Chondrocyte (in vitro differentiated cells): ENCODE measurements at places on chromosomes 13 and 19. TPM values are rescaled to one million over a fixed set of nuclear protein-coding genes. Genes with fewer than 3 reads are reported as not detected.
A peak's percentile ranks its signal among the peaks of the same experiment; 100 is the strongest.

DNA sequence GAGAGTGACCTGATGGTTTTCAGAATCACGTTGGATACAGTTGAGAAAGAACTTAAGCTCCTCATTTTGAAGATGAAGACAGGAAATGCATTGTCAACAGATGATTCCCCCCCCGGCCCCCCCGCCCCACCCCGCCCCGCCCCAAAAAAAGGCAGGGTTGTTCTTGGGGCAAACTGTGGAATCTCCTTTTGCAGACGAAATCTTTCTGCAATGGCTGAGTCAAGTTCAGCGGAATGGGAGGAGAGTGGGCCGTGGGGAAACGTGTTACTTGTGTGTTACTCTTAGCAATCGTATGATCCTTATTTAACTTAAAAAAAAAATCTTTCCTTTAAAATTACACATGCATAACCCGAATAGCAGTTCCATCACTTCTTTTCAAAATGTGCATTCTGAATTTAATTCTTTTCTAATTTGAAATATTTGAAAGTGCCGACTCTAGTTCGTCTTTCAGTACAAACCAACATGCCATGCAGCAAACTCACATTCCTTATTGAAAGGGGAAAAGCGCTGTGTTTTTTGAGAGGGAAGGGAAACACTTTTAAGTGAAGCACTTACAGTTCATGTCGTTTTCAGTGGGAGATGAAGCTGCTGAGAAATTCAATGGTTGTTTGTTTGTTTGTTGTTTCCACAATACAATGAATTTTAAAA, 348.5 kb upstream of the ARGLU1 start:
- peak overlapping the region; percentile 48 for H3K4me3 ChIP-seq
- peak overlapping the region; percentile 10 for H3K27ac ChIP-seq
- H3K27me3 ChIP-seq, result peaks cover 7% of the 10 kb centered on the region
- no peaks in the 10 kb centered on the region for H3K36me3 ChIP-seq
- DNase-seq, result no peak
- H3K4me1 ChIP-seq, result peaks cover 16% of the 10 kb centered on the region

- H3K4me3 ChIP-seq, result peak overlapping the region; percentile 93
- peak overlapping the region; percentile 100 for H3K27ac ChIP-seq
- H3K4me1 ChIP-seq, result peaks cover 45% of the 10 kb centered on the region
Measured at GRCh38 chr19:12668932-12669269, 2.3 kb downstream of the WDR83 start.

- H3K4me3 ChIP-seq, result peak overlapping the region; percentile 94
- DNase-seq, result no peak
- no peaks in the 10 kb centered on the region for H3K27me3 ChIP-seq
- no peaks in the 10 kb centered on the region for H3K36me3 ChIP-seq
Measured at GRCh38 chr13:97976610-97977521, 23.4 kb downstream of the IPO5 start.

DNA sequence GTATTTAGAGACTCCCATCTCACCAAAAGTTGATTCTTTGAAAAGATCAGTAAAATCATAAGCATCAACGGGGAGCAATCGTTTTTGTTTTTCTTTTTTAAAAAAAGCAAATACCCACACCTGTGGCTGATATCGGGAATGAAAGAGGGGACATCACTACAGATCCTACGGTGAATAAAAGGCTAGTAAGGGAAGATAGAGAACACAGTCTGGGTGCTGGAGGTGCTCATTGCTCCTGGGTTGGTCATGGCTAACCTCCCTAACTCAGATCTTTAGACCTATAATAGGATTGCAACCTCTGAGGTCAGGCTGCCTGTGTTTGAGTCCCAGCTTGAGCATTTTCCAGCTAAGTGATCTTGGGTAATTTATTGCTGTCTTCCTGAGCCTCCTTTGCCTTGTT, 1.1 kb downstream of the EHD2 start:
- H3K4me1 ChIP-seq, result peaks cover 57% of the 10 kb centered on the region
- peak overlapping the region; percentile 100 for H3K4me3 ChIP-seq
- H3K36me3 ChIP-seq, result peaks cover 26% of the 10 kb centered on the region

DNA sequence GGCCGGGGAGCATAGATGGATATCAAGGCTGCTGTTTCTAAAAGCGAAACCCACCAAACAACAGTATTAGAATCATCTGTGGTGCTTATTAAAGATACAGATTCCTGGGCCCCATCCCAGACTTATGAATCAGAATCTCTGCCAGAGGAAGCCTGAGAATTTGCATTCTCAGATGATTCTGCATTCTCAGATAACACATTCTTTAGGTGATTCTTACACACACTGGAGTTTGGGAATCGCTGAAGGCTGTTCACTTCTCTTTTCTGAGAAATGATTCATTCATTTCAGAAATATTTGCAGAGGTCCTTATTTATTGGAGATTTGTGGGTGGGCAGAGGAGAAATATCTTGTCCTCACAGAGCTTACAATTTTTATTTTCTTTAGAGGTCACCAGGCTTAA, 24.4 kb downstream of the ALOX5AP start:
- peaks cover 2% of the 10 kb centered on the region for H3K27me3 ChIP-seq
- H3K4me3 ChIP-seq, result no peak overlapping the region
- H3K4me1 ChIP-seq, result no peaks in the 10 kb centered on the region
- H3K27ac ChIP-seq, result no peak overlapping the region
- H3K36me3 ChIP-seq, result no peaks in the 10 kb centered on the region

- H3K27ac ChIP-seq, result no peak overlapping the region
- H3K4me1 ChIP-seq, result peaks cover 32% of the 10 kb centered on the region
- peaks cover 3% of the 10 kb centered on the region for H3K36me3 ChIP-seq
- DNase-seq, result no peak
Measured at GRCh38 chr19:10295305-10295846, 5.6 kb downstream of the ICAM5 start.

DNA sequence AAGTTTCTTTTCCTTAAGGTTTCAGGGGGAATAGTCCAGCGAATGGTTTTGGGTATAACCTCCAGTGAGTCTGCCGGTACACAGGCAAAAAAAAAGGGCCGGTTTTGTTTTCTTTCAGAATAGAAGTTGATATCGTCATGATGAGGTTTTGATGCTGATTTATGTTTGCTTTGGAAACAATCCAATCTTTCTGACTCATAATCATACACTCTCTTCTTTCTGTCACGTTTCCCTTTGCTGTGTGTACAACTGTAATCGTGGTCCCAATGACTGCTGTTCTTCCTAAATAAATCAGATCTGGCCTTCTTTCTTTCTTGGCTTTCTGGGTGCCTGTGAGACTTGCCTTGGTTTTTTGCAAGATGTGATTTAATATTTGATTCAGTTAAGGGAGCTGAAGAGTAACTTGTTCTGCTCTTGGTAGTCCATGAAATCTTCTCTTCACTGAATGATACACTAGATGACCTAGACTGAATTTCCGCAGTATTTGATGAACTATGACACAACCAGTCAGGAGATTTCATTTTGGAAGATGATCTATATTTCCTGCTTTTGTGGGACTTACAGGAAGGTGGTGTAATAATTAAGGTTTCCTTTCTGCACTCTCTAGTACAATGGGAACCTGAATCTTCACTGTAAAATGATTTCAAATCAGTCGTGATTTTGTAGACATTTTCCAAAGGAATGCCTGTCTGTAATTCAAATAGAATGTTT, 34.9 kb upstream of the METTL21C start:
- no peak for DNase-seq
- peaks cover 6% of the 10 kb centered on the region for H3K27me3 ChIP-seq
- peak overlapping the region; percentile 73 for H3K27ac ChIP-seq

Gene SAE1
- 91.2 to 107 TPM (median 95.7 TPM) in 3 replicates for total RNA-seq

Gene ERFL
- 0.27 to 0.44 TPM (median 0.35 TPM) in 3 replicates for total RNA-seq

Gene APOC4
- total RNA-seq, result not detected in 3 replicates

Gene UPK1A
- total RNA-seq, result 0.65 TPM in 1 of 3 replicates, not detected in the others

Gene GAMT
- total RNA-seq, result 30.1 to 34.3 TPM (median 32.5 TPM) in 3 replicates
